Renal cortex interstitium (tissue), 15 donors: ENCODE measurements at places on chromosomes 3 and 15.

- DNase-seq: no peak
Observed at GRCh38 chr15:88776646-88777045, 26.6 kb upstream of the ACAN start.

DNA sequence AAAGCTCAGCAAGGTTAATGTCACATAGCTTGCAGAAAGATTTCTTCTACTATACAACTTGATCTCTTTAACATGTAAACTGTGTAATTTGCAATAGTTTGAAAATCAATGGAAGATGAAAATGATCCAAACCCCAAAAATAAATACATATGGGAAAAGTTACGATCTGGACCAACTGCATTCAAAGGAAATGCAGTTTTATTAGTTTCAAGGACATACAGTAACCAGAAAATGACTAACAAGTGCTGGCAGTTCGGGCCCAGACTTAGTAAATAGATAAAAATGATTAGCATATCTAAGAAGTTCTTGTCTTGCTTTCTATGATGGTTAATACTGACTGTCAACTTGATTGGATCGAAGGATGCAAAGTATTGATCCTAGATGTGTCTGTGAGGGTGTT is 37.3 kb upstream of the LEKR1 start:
- no peak for DNase-seq

DNA sequence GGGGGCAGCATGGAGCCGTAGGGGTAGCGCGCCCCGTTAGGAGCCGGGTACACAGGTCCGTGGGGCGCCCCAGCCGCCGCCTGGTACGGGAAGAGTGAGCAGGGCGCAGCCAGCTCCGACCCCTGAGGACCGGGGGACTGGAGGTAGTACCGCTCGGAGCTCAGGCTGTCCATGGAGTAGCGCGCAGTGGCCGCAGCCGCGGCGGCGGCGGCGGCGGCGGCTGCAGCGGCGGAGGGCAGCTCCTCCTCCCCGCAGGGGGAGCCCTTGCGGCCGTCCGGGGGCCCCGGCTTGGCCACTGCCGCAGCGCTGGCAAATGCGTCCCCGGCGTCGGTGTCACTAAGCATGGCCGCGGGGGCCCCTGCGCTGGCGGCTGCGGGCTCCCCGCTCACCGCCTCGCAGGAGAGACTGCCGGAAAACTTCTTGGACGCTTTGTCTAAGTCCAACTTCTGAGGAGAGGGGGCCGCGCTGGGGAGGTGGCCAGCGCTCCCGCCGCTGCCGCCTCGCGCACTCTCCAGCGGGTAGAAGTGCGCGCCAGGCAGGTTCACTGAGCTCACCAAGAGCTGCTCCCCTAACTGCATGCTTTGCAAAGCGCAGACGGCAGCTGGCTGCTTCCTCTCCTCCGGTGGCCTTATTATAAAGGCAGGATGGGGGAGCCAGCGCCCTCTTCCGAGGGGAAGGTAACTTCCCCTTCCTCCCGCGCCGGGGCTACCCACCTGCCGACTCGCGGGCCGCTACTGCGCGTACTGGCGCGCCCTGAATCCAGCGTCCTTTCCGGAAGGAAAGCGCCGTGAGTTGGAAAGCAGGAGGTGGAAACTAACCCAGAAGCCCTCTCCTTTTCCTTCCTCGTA is at the start of gene EOMES:
EOMES (minus strand) TSS at position 607 of the 848 bp plus-strand sequence; CDS start at position 578, 29 bp downstream.
- no peak for DNase-seq

DNA sequence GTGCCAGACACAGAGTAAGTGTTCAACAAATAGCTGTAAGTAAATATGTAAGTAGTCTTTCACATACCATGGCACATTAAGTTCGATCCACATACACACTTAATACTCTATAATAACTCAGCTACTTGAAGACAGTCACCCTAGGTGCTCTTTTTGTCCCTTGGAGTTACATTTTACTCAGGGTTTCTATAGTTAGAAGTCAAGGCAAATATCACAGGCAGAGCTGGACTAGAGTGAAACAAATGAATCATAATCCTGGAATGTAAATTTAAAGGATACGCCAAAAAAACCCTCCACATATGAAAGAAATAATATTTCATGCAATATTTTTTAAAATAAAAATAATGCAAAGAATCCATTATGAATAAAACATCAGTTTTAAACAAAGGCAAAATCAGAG is 461.8 kb downstream of the MAGI1 start:
- DNase-seq: no peak

- no peak for DNase-seq
Observed at GRCh38 chr3:133986311-133986710, 43.4 kb downstream of the SLCO2A1 start.

DNA sequence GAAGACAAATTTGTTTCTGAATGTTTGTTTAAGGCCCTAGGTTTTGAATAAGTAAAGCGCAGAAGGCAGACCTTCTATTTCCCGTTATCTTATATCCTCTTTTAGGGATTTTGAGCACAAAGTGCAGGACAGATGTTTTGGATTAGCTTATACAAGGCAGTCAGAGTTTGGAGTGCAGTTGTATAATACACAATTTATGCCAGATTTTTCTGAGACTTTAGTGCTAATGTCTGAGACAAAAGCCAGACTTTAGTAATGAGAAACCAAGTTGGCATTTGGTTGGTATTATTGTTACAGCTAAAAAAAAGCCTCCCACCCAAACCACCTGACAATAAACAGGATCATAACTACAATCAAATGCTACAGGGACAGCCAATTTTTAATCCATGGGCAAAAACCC is 309.9 kb upstream of the SATB1 start:
- DNase-seq: no peak

DNA sequence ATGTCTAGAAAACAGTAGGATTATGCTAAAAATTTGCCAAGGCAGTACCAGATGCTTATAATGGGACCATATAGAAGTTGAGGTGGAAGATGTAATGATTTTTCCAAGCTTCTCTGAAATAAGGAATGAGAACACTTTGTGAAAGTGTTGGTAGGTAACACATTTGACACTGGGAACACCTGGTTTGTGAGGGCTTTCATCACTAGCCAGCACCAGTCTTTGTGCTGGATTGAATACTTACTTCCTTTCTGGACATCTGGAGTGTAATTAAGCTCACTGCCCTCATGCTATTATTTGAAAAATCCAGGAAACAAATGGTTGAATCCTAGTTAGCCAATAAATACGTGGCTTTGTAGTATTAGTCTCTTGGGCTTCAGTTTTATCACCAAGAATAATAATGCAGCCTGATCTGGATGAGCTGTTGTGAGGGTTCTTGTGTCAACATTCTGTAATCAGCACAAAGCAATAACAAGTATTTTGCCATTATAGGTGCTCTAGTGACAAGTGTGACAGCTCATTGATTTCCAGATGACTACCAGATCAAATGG is 12.9 kb downstream of the CCDC80 start:
- no peak for DNase-seq

DNA sequence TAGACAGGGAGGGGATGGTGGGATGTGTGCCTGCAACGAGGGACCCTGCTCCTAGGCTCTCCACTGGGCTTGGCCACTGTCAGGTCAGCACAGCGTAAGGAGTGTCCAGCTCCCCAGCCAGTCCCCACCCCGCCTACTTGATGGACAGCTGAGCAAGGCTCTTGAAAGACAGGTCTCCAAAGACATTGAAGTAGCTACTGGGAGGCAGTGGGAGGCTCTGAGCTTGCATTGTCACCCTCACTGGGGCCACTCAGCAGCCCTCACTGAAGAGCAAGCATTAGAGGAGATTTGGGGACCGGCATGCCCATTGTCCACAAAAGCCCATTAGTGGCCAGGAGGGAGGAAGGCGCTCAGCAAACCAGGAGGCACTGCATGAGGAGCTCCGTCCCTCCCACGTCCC is 146.5 kb downstream of the MEGF11 start:
- no peak for DNase-seq

GRCh38 chr15:52524223-52525136 is 4.2 kb downstream of the MYO5A start:
- DNase-seq: no peak

DNA sequence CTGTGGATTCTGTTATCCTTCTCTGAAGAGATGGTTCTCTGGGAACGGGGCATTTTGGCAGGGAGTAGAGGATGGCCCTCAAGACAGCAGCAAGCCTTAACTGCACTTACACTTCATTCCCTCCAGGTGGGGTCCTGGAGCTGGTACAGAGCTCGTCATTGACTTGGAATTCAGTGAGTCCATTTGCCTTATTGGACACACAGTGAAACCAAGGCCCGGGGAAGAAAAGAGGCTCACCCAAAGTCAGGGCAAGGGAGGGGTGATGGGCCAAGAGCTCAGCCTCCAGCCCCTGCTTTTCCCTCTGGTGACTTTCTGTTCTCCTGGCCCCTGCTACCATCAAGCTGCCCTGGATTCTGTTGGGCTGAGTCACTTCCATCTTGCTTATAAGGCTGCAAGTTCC is 125.6 kb downstream of the ETFA start:
- DNase-seq: no peak
